Glomerular endothelial cell (primary cell): ENCODE measurements at places on chromosomes 5 and 9.

GRCh38 chr5:17448877-17449276 lies 49.2 kb upstream of the TAF11L2 start:
- DNase-seq: no peak

- no peak for DNase-seq
These were observed 979.2 kb upstream of the WWC1 start for GRCh38 chr5:167312225-167312624.

- no peak for DNase-seq
These were observed 53.4 kb upstream of the OLFM1 start for GRCh38 chr9:135034106-135034505.

DNA sequence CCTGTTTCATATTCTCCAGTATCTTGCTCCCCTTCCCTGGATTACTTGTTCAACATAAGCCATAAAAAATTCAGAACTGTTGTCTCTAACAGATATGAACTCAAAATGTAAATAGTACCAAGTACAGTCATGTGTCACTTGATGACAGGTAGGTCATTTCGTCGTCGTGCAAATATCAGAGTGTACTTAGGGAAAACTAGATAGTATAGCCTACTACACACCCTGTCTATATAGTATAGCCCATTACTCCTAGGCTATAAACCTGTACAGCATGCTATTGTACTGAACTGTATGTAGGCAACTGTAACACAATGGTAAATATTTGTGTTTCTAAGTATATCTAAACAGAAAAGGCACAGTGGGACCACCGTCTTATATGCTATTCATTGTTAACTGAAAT lies 39.1 kb downstream of the SMIM15 start:
- no peak for DNase-seq

DNA sequence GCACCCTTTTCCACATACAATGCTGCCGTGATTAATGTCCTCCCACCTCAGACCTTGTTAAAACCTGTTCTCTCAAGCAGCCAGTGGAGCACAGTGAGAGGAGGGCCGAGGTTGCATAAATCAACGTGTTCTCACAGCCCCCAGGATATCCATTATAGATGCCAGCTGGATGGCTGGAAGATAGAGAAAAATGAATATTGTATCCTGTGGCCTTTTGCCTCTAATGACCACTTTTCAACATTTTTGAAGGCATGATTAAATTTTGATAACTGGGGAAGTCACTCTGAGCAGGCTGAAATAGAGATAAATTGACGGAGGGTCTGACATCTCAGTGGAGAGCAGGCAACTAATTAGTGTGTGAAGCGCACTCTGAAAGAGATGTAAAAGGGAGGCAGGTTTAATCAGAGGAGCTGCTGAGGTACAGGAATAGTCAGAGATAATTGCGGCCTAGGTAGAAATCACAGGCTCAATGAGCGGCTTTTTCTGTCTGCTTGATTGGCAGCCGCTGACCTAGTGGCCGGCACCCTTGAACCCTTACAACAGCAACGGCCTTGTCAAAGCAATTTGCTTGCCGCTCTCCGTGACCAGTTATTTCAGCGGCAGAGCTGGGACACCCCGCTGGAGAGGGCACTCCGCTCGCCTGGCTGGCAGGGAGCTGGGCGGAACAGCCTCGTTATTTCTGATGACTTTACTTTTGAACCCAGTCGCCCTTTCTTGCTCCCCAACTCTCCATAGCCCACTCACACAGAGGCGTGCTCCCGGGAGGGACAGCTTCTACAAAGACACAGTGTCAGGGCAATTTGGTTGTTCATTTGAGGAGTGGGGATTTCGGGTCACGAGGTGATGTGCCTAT lies 560.7 kb downstream of the PSAT1 start:
- no peak for DNase-seq

GRCh38 chr9:135926402-135927194 lies 19.3 kb upstream of the CAMSAP1 start:
- DNase-seq: no peak

DNA sequence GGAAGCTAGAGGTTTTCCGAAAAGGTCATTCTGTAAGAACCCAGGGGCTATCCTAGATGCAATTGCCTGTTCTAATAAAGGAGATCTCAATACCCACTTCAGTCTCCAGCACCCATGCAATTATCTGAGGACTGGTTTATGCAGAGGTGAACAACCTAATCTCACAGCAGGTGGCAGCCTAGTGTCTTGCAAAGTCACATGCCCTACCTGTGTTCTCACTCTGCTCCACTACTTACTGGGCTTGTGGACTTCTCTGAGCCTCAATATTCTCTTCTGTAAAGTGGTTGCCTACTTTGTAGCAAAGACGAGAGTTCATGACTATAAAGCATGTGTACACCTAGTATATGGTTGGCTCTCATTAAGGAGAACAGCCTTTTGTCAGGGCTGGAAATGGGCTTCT lies 21.0 kb upstream of the ALDH1B1 start:
- DNase-seq: no peak

- no peak for DNase-seq
These were observed 36.1 kb upstream of the COL5A1 start for GRCh38 chr9:134605351-134605965.

GRCh38 chr9:108854641-108855528 lies 901 bp downstream of the ACTL7B start:
- no peak for DNase-seq

GRCh38 chr5:53246042-53246836 lies 136.7 kb upstream of the MOCS2 start:
- no peak for DNase-seq
